NCI-H1417 treated with DMSO at 0.1 percent for 48 hours (cell line): ENCODE measurements at places on chromosomes 1 and 21.

GRCh38 chr1:158186180-158186579 lies 5.5 kb downstream of the CD1D start:
- DNase-seq = no peak

DNA sequence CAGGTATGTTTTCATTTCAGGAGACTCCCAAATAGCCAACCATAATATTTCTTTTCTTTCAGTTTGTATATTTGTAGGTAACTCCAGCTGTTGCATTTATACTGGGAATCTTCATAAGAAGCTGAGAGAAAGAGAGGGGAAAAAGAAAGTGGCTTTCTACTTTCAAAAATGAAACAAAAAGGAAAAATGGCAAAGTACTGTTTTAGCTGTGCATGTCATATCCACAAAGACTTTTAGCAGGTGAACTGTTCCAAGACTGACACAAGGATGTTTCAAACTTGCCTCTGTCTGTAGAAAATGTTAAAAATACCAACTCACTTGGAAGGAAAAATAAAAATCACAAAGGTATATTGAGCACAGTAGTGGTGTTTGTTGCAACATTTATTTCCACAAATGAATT lies 41.9 kb upstream of the CACYBP start:
- no peak for DNase-seq

- DNase-seq = no peak
These were observed 96.3 kb upstream of the GALNT2 start for GRCh38 chr1:229970714-229971113.

- no peak for DNase-seq
These were observed 4.9 kb downstream of the CAMK2N1 start for GRCh38 chr1:20480951-20481617.

- no peak for DNase-seq
These were observed 153.5 kb downstream of the HLX start for GRCh38 chr1:221032637-221033280.

DNA sequence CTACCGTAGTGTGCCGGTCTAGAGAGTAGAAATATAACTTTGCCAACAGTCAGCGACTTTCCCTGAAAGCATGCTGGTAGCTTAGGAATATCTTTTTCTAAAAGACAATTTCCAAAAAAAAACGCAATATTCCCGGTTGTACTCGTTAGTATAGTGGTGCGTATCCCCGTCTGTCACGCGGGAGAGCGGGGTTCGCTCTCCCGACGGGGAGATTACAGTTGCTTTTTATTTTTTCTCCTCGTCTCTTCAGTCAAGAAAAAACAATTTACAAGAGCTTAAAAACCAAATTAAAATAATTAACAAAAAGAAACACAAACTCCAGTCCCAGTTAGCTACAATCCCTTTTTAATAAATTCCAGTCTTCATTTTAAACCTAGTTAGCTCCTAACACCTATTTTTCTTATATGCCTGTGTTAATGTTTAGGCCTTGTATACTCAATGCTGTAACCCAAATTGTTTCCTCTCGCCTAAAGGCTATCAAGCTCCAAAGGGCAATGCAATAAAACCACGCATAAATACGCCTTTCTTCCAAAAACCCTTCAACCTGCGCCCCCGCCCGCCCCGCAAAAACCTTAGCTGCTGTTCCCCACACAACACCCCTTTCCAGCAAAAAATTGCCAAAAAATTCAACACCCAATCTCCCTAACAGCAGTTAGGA lies 7.8 kb downstream of the HSPA6 start:
- no peak for DNase-seq

- DNase-seq = no peak
These were observed 206.5 kb downstream of the TNR start for GRCh38 chr1:175536921-175537320.

DNA sequence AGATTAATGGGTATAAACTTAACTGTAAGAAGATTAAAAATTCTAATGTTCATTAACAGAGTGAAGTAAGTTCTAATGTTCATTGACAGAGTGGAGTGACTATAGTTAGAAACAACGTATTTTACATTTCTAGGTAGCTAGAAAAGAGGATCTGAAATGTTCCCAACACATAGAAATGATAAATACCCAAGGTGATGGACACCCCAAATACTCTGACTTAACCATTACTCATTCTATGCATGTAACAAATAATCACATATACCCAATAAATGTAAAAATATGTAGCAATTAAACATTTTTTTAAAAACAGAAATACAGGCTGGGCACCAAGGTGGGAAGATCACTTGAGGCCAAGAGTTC lies 62.1 kb downstream of the ABL2 start:
- DNase-seq = no peak

DNA sequence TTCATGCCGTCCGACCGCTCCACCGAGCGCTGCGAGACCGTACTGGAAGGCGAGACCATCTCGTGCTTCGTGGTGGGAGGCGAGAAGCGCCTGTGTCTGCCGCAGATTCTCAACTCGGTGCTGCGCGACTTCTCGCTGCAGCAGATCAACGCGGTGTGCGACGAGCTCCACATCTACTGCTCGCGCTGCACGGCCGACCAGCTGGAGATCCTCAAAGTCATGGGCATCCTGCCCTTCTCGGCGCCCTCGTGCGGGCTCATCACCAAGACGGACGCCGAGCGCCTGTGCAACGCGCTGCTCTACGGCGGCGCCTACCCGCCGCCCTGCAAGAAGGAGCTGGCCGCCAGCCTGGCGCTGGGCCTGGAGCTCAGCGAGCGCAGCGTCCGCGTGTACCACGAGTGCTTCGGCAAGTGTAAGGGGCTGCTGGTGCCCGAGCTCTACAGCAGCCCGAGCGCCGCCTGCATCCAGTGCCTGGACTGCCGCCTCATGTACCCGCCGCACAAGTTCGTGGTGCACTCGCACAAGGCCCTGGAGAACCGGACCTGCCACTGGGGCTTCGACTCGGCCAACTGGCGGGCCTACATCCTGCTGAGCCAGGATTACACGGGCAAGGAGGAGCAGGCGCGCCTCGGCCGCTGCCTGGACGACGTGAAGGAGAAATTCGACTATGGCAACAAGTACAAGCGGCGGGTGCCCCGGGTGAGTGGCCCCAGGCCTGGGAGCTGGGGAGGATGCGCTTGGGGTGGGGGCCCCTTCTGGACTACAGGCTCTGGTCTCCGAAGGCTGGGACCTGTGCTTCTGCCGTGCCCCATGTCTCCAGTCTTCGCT lies 1.1 kb downstream of the SKI start:
- peak; percentile 8 for DNase-seq

- DNase-seq = no peak
These were observed 1.4 kb downstream of the CD1A start for GRCh38 chr1:158255656-158256055.

- DNase-seq = no peak
These were observed 10.7 kb downstream of the RNF223 start for GRCh38 chr1:1063261-1063944.

DNA sequence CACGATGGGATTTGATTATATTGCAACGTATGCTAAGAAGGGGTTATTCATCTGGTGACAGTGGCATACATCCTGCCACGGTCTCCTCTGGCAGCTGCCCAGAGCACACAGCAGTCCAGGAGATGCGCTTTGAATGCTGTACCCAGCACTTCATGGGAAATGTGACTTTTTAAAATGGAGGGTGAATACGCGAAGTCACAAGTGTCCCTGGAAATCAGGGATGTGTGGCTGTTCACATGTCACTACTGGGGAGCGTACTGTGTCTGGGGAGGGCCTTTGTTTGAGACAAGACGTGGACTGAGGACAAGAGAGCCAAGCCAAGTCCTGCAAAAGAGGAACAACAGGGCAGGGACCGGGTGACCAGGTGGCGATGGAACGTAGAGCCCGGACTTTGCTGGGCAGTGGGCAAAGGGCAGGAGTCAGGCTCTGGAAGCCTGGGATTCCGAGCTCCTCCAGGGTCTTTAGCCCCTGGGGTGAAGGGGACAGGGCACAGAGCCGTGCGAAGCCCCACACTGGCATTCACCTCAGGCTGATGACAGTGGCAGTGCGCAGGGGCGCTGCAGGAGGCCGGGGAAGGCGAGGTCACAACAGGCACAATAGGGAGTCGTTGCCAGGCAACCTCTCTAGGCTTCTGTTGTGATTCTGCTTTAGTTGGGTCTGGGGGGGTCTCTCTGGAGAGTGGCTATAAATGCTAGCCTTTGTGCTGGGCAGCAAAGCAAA lies 11.4 kb upstream of the ZBTB21 start:
- peak; percentile 85 for DNase-seq

DNA sequence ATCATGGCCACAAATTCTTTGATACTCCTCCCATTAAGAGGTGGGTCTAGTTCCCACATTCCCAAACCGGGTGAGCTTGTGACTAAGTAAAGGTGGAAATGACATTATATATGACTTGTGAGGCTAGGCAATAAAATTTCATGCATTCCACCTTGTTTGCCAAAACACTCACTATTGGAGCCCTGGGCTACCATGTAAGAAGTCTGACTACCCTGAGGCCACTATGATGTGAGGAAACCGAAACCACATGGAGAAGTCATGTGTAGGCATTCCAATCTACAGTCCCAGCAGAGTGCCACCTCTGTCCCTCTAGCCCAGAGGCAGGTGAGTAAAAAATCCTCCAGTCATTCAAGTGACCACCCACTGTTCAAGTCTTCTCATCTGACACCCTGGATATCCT lies 17.9 kb upstream of the SMG7 start:
- DNase-seq = no peak

- no peak for DNase-seq
These were observed 140.1 kb downstream of the HMCN1 start for GRCh38 chr1:185874246-185874645.

GRCh38 chr1:212737559-212737958 lies 37.9 kb upstream of the BATF3 start:
- no peak for DNase-seq

GRCh38 chr1:30331415-30332065 lies 391.8 kb downstream of the MATN1 start:
- no peak for DNase-seq

GRCh38 chr21:42513985-42514882 lies 582 bp downstream of the SLC37A1 start:
- DNase-seq = no peak

DNA sequence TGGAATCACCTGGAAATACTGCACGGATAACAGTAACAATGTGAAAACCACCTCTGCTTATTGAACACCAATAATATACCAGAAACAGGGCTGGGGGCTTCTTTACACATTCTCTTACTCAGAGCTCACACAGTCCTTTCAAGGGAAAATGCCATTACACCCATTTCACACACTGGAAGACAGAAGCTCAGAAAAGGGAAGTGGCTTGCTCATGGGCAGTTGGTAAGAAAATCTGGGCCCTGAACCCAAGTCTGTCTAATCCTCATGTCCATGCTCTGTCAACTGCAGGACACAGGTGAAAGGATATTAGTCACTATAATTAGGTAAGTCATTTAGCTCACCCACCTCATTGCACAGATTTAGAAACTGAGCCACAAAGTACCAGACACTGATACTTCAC lies 18.6 kb downstream of the C8A start:
- no peak for DNase-seq

DNA sequence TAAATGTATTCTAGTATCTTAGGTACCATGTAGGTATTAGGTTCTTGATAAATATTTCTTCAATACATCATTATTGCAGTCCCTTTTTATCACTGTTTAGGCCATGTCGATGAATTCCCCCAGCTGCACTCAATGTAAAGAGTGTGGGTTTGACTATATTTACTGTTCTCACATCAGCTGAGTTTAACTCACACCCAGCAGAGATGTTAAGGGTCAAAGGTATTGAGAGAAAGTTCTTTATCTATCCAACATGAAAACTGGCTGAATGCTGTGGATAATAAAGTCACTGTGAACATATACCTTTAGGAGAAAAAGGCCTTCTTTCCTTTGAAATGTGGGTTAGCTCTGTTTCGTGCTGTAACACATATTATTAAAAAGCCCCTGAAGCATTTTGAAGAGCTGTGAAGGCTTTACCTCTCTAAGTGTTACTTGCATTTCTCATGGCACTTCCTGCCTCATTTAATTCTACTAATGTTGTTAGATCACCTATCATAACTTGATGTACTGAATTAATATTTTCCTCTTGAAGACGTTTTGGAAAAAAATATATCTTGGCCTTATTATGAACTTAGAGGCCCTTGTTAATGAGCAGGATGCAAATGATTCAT lies 19.1 kb upstream of the LYST start:
- no peak for DNase-seq

- DNase-seq = no peak
These were observed 158.9 kb upstream of the JUN start for GRCh38 chr1:58942759-58943191.

GRCh38 chr1:228983661-228984060 lies 248.4 kb downstream of the RHOU start:
- DNase-seq = no peak

DNA sequence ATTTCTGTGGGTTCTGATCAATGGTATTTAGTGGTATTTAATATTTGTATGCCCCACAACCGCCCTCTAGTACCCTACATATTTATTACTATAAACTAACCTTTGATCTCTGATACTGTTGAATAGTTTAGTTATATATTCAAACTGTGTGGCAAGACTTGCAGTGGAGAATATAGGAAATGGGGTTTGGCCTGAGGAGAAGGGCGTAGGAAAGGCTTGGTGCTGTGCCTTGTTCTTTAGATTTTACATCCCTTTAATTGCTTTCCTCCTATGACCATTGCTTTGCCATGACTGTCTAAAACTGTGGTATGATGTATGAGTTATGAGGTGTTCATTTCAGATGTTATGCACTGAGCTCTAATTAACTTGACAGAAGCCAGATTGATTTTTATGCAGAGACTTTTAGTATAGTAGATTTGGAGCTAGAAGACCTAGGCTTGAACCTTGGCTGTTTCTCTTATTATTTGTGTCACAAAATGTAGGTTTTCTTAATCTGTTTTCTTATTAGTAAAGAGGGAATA lies 18.6 kb downstream of the DISP1 start:
- DNase-seq = no peak

- no peak for DNase-seq
These were observed 46.2 kb upstream of the PRRX1 start for GRCh38 chr1:170617591-170618330.

DNA sequence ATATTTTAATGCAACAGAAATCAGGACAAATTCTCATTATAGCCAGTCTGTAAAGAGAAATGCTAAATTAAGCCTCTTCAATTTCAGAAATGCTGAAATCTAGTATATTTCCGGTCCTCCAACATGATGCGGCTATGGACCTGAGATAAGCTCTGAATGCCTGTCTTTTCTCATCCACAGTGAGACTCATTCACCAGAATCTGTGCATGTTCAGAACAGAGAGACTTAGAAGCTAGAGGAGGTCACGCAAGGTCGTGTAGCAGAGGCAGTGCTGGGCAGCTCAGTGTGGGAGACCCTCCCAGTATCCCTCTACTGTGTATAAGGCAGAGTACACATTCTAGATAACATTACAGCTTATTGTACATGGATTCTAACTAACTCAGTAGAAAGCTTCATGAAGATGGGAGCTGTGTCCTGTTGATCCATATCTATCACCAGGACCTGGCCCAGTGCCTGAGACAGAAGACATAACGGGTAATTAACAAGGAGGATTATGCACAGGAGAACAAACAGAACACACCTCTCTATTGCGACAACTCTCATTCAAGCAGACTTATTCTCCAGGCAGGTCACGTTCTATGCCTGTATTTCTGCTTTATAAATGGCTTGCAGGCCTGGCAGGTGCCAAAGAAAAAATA lies 97.0 kb upstream of the COA6 start:
- DNase-seq = no peak
